Vein endothelial cell (primary cell): ENCODE measurements at places on chromosomes 7 and 10. TPM values are rescaled to one million over a fixed set of nuclear protein-coding genes. Genes with fewer than 3 reads are reported as not detected.

Gene EPO
- not detected in 2 replicates for total RNA-seq

Gene HOXA4
- total RNA-seq: 1.4 and 1.6 TPM in 2 replicates

Gene DNMBP
- 60.8 and 80.8 TPM in 2 replicates for total RNA-seq

Gene CYP2W1
- not detected in 2 replicates for total RNA-seq

Gene RAB19
- 0.38 TPM in 1 of 2 replicates, not detected in the other for total RNA-seq

Gene ARPC1A
- total RNA-seq: 229 and 236 TPM in 2 replicates

Gene TMEM176B
- not detected in 2 replicates for total RNA-seq

Gene NPC1L1
- not detected in 2 replicates for total RNA-seq

Gene PPP1R3C
- 0.65 and 0.86 TPM in 2 replicates for total RNA-seq

Gene ZNF467
- total RNA-seq: 2.7 and 9.5 TPM in 2 replicates

Gene GARIN1A
- total RNA-seq: 0.33 and 1.2 TPM in 2 replicates

Gene DNAJB9
- 13.1 and 14.0 TPM in 2 replicates for total RNA-seq

Gene LRRC18
- total RNA-seq: not detected in 2 replicates

Gene CH25H
- total RNA-seq: 3.2 and 8.5 TPM in 2 replicates

Gene TNKS2
- total RNA-seq: 43.1 and 60.7 TPM in 2 replicates

Gene ADAM22
- 0.33 and 0.86 TPM in 2 replicates for total RNA-seq

Gene NRAP
- total RNA-seq: not detected in 2 replicates

Gene SPDYE6
- total RNA-seq: 0.33 TPM in 1 of 2 replicates, not detected in the other

Gene AZGP1
- not detected in 2 replicates for total RNA-seq

Gene SEMA3D
- 0.57 and 0.98 TPM in 2 replicates for total RNA-seq

Gene LFNG
- total RNA-seq: 10.8 and 22.9 TPM in 2 replicates

Gene TACC2
- total RNA-seq: 18.5 and 19.9 TPM in 2 replicates

Gene MMP21
- total RNA-seq: 0.10 and 0.33 TPM in 2 replicates

Gene HGF
- total RNA-seq: 2.3 and 5.3 TPM in 2 replicates

Gene CBX3
- total RNA-seq: 147 and 170 TPM in 2 replicates

Gene MOGAT3
- total RNA-seq: not detected in 2 replicates

Gene TRPV5
- total RNA-seq: 0.10 TPM in 1 of 2 replicates, not detected in the other

Gene TUBAL3
- 1.1 and 1.3 TPM in 2 replicates for total RNA-seq

Gene GOLGA7B
- not detected in 2 replicates for total RNA-seq

Gene MCM10
- 5.6 and 18.0 TPM in 2 replicates for total RNA-seq

Gene BTBD16
- not detected in 2 replicates for total RNA-seq

Gene CTBP2
- 99.4 and 99.6 TPM in 2 replicates for total RNA-seq

Gene HTRA1
- 32.0 and 39.1 TPM in 2 replicates for total RNA-seq

Gene GFRA1
- total RNA-seq: 0.86 and 1.3 TPM in 2 replicates

Gene ITPRID1
- not detected in 2 replicates for total RNA-seq

Gene FRAT1
- 2.3 and 3.6 TPM in 2 replicates for total RNA-seq

Gene GJD4
- total RNA-seq: not detected in 2 replicates

Gene NPFFR1
- not detected in 2 replicates for total RNA-seq

Gene GNAI1
- total RNA-seq: 22.5 and 25.5 TPM in 2 replicates
